ENCODE measurements at places on chromosomes 1 and 21.

GRCh38 chr1:235682216-235682615 lies 32.6 kb upstream of the GNG4 start:
- DNase-seq: no peak

- no peak for DNase-seq
These were observed 27.8 kb downstream of the ZBTB17 start for GRCh38 chr1:15948091-15948591.

DNA sequence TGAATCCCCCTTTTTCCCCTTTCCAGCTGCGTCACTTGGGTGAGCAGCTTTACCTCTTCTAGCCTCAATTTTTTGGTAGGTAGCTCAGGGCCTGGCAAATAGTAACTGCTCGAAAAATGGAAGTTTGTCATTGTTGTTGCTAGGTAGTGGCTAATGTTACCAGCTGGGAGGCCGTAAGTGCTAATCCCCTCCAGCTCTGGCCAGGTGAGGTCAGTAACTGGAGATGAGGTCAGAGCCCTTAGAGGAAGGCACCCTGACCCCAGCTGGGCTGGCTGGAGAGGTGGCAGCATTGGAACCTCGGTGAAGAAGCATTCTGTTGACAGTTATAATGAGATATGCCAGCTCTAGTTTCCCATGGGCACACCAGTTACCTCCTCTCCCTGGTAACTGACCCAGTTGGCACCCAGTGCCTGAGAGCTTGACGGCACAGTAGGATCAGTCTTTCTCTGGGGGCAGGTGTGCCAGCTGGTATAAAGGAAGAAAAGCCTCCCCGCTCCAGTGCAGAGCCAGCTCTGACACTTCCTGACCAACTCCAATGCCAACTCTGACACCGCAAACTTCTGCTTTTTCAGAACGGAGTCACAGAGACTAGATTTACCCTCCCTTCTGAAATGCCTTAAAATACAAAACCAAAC lies 35.0 kb upstream of the SLC2A1 start:
- no peak for DNase-seq

DNA sequence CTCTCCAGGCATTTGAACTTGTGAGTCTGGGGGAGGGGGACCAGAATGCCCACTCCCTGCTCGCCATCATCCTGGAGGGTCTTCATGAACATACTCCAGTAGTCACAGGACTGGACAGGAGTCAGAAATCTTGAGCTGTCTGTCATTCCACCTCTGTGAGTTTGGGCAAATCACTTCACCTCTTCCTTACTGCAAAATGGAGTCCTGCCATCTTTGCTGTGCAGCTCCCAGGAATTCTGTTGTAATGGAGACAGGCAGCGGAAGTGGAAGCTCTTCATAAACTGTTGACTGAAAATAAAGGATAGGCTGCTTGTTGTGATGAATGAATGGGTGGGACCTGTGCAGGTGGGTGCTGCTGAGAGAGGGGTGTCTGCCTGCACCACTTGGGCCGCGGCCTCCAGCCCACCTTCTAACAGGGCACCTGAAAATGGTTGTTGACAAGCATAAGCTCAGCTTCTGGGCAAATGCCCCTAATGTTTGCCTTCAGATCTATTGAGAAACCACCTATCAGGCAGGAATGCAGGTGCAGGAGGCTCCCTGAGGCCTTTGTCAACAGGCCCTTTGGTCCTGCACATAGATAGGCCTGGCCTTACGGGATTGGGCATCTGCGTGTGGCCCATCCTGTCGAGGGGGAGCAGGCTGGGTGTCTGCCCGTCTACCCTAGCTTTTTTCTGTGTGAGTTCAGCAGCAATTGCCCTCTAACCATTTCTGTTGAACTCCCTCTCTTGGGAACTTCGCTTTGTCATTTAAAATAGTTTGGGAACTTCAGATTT lies 321.0 kb downstream of the RPS6KC1 start:
- DNase-seq: peak; percentile 82

GRCh38 chr1:103309786-103310185 lies 201.5 kb upstream of the COL11A1 start:
- DNase-seq: no peak

- peak; percentile 42 for DNase-seq
These were observed 723 bp downstream of the CDC42BPA start for GRCh38 chr1:227317523-227318015.

GRCh38 chr21:30104241-30104640 lies 62.4 kb downstream of the CLDN17 start:
- DNase-seq: no peak

- no peak for DNase-seq
These were observed 74.8 kb downstream of the MORN1 start for GRCh38 chr1:2316451-2316961.

DNA sequence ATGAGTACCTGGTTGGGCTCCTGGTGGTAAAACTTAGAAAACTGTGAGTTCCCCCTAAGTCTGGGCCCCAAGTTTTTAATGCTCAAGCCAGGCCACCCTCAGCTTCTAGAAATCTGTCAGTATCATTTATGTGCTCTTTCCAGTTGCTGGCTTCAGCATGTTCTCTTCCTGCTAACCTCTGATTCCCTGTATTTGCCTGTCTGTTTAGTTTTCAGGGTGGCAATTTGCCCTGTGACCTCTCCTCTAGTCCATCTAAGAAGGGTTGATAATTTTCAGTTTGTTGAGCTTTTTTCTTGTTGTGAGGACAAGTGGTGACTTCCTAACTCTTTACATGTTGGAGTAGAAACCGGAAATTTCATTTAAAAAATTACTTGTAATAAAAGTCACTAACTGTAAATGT lies 16.0 kb upstream of the S100A10 start:
- no peak for DNase-seq

- DNase-seq: no peak
These were observed 140.8 kb downstream of the FMN2 start for GRCh38 chr1:240232530-240232929.

DNA sequence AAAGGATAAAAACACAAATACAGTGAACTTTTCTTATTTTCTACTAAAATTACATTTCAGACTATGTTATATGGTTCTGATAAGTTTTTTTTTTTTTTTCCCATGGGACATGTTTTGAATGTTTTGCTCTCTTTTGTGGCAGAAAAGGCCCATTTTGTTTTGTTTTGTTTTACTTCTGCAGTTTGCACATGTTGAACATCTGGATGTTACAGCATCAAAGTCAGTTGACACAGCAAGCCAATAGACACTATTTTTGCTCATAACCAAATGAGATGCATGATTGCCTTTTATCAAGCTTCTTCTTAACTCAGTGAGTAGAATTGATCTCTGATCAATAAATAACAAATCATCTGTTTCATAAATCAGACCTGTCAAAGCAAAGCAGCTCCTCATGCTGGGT lies 904.2 kb downstream of the ADGRL2 start:
- DNase-seq: no peak

GRCh38 chr21:14982336-14982735 lies 82.5 kb downstream of the NRIP1 start:
- no peak for DNase-seq

- no peak for DNase-seq
These were observed 65.4 kb downstream of the PATJ start for GRCh38 chr1:61807606-61808140.

DNA sequence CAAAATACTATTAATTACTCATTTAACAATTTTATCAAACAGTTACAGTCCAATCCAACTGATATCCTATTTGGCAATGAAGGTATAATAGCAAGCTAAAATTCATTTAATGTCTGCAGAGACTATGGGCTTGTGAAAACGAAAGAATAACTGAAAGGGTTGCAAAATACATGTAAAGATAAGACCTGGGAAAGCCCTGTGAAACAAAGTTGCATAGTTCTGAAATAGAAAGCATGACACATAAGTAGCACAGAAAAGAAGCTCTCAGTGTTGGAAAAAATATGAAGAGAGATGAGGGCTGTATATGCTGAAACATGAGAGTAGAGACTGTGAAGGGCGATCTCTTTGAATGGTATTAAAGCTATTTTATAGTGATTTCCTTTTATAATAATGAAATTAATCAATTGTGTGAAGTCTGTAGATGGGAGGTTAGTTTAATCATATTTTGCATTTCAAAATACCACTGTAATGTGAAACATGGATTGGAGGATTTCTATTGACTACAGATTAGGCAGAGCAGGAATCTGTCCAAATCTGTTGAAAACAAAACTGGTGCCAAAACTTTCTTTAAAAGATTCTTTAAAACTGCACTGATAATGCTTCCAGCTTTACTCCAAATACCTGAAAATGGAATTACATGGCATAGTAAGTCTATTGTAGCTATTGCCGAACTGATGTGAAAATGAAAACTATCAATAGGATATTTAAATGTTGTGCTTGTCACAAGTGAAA lies 1518.9 kb upstream of the B3GALT2 start:
- no peak for DNase-seq

GRCh38 chr1:62900566-62900965 lies 116.6 kb downstream of the ATG4C start:
- DNase-seq: no peak

Data from large intestine (tissue), 12 donors.